ENCODE measurements at places on chromosomes 13 and 19.

GRCh38 chr13:110305949-110306339, 1.0 kb downstream of the COL4A1 start:
- peak; percentile 20 for DNase-seq

DNA sequence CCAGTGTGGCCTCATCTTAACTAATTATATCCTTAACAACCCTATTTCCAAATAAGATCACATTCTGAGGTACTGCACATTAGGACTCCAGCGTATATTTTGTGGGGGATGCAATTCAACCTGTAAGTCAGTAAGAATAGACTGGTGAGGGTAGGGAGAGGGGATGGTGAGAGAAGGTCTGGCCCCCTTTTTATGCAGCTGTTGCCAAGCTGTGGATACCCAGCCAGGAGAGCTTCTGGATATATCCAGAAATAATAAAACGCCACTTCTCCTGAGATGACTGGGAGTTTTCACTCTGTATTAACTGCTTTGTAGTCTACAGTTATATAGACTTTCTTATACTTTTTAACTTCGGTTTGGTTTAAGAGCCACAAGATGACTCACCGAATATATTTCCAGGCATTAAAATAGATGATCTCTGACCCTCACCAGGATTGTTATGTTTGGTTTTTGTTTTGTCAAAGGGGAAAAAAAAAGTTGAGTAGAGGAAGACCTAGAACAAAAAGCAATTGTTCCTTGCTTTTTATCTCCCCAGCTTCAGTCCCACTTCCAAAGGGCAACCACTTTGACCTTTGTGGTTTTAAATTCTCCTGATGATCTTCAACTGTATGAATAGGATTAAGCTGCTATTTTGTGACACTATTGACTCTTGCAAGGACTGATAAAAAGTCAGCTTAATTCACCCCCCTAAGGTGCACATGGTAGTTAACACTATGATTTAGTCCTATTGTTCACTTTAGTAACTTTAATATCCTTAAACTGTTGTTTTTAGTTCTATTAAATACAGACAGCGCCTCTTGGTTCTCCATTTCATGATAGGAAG, 3.1 kb upstream of the NEK3 start:
- DNase-seq: peak; percentile 51

DNA sequence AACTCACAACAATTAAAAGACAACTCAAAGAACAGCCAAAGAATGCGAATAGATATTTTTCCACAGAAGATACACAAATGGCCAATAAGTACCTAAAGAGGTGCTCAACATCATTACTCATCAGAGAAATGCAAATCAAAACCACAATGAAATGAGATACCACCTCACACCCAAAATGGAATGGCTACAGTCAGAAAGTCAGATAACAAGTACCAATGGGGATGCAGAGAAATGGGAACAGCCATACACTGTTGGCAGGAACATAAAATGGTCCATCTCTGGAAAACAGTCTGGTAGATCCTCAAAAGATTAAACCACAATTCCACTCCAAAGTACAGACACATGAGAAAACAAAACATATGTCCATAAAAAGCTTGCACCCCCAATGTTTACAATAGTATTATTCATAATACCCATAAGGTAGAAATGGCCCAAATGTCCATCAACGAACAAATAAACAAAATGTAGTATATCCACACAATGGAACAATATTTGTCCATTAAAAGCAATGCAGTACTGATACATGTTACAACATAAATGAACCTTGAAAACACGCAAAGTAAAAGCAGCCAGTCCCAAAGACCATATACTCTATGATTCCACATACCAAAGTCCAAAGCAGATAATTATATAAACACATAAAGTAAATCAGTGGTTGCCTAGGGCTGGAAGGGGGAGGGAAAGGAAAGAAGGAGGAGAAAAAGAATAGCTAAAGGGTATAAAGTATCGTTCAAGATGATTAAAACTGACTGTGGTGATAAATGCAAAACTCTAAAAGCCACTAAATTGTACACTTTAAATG, 19.6 kb downstream of the USP12 start:
- no peak for DNase-seq

- no peak for DNase-seq
Observed at GRCh38 chr19:32895384-32895783, 25.8 kb upstream of the SLC7A9 start.

GRCh38 chr13:97008643-97009042, 14.4 kb upstream of the OXGR1 start:
- DNase-seq: no peak

GRCh38 chr19:53546758-53547513, 9.0 kb downstream of the ZNF331 start:
- no peak for DNase-seq

All from common myeloid progenitor, CD34-positive (primary cell).